NT2/D1 (cell line): ENCODE measurements at places on chromosomes 7 and 10.
A peak's percentile ranks its signal among the peaks of the same experiment; 100 is the strongest.

- no peak for DNase-seq
Observed at GRCh38 chr7:151756076-151756731, 120.7 kb downstream of the PRKAG2 start.

GRCh38 chr7:39071116-39071515 lies 93.4 kb downstream of the POU6F2 start:
- DNase-seq = no peak

DNA sequence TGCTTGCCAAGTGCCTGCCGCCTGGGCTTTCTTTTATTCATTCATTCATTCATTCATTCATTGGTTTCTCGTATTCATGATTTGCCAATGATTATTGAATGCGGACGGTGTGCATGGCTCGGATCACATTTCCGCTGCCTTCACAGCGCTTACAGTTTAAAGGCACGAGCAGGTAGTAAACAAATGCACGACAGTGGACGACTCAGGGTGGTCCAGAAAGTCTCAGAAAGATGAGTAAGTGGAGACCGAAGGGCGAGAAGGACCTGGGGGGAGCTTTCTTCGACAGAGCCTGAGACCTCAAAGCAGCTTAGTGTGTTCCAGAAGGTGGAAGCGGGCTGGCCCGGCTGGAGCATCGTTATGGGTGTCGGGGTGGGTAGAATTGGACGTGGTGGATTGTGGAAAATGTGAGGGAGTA lies 506 bp downstream of the MCM10 start:
- DNase-seq = no peak

- no peak for DNase-seq
Observed at GRCh38 chr7:40733578-40733977, 598.8 kb downstream of the SUGCT start.

DNA sequence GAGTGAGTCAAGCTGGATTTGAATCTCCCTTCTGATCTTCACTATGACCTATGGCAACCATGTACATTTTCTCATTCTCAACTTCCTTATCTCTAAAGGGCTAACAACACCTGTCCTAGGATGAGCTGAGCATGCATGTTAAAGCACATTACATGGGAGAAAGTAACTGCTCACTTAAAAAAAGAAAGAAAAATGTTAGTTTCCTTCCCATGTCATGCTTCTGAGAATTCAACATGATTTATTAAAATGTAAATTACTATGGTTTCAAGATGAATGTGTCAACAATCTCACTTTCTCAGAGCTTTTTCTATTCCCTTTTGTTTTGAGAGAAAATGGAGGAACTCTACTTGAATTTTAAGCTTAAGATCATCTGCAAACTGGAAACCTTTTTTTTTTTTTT lies 295.3 kb downstream of the SKIDA1 start:
- DNase-seq = no peak

DNA sequence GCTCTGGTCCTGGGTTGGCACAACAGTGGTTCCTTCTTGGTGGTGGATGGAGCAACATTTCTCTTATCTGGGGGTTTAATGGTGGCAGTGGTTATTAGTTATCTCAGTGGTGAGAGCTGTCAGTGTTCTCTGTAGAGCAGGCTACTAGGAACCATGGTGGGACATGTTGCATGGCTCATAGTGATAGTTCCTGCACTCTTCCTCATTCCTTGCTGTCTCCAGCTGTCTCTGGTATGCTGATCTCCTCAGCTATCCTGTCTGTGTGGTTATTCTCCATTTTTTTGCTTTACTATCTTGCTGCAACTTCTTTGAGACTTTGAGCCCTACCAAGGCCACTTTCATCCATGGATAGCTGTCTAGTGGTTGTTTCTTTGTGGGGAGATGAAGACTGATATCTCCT lies 44.0 kb downstream of the CCDC7 start:
- no peak for DNase-seq

GRCh38 chr10:90204131-90204955 lies 503.0 kb downstream of the KIF20B start:
- DNase-seq = no peak

GRCh38 chr7:96224685-96225084 lies 97.2 kb downstream of the SLC25A13 start:
- DNase-seq = peak; percentile 9

- DNase-seq = no peak
Observed at GRCh38 chr10:58143944-58144343, 123.8 kb downstream of the IPMK start.

- no peak for DNase-seq
Observed at GRCh38 chr10:80718024-80718423, 180.3 kb downstream of the SH2D4B start.

DNA sequence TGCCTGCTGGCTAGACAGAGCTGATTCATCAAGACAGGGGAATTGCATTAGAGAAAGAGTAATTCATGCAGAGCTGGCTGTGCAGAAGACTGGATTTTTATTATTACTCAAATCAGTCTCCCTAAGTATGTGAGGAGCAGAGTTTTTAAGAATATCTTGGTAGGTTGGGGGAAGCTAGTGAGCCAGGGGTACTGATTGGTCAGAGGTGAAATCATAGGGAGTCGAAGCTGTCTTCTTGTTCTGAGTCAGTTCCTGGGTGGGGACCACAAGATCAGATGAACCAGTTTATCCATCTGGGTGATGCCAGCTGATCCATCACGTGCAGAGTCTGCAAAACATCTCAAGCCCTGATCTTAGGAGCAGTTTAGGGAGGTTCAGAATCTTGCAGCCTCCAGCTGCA lies 39.8 kb downstream of the FOXI2 start:
- DNase-seq = no peak

- no peak for DNase-seq
Observed at GRCh38 chr7:157276731-157277562, 59.9 kb upstream of the DNAJB6 start.

- DNase-seq = no peak
Observed at GRCh38 chr10:72254813-72255568, 18.7 kb upstream of the DDIT4 start.

GRCh38 chr7:29888006-29888405 lies 81.7 kb downstream of the WIPF3 start:
- DNase-seq = no peak

DNA sequence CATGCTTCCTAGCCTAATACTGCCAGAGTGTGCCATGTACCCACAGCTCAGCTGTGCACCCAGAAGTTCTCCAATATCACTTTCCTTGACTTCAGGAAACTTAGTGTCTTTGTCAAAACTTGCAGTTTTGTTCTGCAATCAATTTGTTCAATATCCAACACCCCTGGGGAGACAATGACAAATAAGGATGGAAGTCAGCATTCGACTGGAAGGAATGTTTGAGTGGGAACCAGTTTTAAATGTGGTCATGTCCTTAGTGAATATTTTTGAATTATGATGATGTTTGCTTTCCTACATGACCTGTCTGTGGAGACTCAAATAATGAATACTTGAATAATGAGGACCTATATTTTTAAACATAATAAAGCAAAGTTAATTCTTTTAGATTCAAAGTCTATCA lies 112.0 kb downstream of the ANK3 start:
- DNase-seq = no peak

- DNase-seq = no peak
Observed at GRCh38 chr7:28432105-28432504, 19.8 kb downstream of the CREB5 start.

DNA sequence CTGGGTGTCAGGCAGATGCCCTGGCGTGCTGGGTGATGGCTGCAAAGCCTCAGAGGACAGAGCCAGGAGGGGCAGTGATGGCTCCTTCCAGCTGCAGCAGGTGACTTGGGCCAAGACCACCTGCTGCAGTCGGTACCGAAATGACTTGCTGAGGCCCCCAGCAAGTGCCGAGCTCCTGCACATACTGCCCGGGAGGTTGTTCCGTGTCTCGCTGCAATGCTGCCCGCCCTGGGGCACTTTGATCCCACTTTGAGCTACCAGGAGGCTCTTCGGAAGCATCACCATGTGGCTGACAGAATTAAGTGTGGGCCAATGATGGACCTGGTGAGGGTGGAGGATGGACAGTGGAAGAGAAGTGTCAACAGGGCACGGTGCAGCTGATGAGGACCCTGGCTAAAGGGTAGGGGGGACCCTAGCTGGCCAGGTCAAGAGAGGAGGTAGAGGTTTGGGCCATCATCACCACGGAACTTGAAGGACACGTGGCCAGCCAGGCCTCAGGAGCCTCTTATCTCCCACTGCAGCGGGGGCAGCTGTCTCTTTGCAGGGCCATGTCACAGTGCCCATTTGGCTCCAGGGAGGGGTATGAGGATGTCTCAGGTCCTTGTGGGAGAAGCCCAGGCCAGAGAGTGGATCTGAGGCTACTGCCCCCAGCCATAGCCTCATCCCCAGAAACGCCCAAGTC lies 51.1 kb upstream of the NANOS1 start:
- DNase-seq = no peak

- no peak for DNase-seq
Observed at GRCh38 chr10:60977161-60978122, 33.5 kb upstream of the RHOBTB1 start.

DNA sequence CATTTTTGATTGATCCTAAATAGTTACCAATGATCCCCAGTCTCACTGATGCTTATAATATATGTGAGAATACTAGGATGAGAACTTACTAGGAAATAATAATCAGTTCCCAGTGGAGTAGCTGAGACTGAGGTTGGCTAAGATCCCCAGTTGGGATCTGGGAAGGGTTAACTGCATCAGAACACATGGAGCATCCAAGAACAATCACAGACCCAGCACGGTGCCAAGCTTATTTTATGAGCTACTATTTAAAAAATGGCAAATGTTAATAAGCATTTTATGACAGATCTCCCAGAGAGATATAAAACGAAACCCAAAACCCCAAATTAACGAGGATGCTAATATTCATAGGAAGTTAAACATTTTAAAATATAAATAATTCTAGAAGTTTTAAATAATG lies 379.5 kb downstream of the THSD7A start:
- DNase-seq = no peak

- no peak for DNase-seq
Observed at GRCh38 chr7:98930464-98930863, 52.1 kb downstream of the TRRAP start.

DNA sequence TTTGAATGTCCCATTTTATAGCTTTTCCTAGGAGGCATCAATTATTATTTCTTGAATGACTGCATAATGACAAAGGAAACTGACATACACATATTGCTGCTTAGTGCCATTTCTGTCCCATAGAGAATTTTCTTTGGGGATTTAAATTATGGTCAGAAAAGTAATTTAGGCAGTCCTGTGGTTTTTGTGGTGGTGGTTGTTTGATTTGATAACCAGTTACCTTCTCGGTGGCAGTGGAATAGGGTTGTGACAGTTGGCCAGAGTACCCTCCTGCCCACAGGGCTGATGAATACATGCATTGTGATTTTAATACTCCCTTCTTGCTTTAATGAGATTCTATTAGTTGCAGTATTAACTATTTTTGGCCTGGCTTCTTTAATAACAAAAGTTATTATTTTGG lies 6.6 kb upstream of the SGCE start:
- no peak for DNase-seq

GRCh38 chr10:1256432-1256725 lies 200.2 kb downstream of the WDR37 start:
- DNase-seq = no peak

DNA sequence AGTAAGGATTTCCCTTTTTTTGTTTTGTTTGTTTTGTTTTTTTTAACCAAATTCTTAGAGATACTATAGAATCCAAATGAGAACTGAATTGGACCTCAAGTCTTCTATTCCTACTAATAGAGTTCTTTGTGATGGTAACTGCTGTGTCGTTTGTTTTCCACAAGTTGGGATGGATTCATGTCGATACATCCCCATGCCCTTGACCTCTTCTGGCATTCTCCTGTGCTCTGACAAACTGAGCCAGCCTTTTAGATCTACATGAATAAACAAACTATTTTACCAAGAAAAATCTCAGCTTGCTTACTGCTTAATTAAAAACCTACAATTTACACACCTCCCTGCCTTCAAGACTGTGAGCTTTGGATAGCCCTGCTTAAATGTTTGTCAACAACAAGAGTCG lies 3.9 kb downstream of the ZNF22 start:
- DNase-seq = no peak

GRCh38 chr10:113431398-113432160 lies 121.3 kb upstream of the HABP2 start:
- DNase-seq = no peak

GRCh38 chr10:17506390-17506789 lies 52.0 kb upstream of the ST8SIA6 start:
- DNase-seq = no peak

- no peak for DNase-seq
Observed at GRCh38 chr7:82362129-82362706, 81.4 kb downstream of the CACNA2D1 start.

DNA sequence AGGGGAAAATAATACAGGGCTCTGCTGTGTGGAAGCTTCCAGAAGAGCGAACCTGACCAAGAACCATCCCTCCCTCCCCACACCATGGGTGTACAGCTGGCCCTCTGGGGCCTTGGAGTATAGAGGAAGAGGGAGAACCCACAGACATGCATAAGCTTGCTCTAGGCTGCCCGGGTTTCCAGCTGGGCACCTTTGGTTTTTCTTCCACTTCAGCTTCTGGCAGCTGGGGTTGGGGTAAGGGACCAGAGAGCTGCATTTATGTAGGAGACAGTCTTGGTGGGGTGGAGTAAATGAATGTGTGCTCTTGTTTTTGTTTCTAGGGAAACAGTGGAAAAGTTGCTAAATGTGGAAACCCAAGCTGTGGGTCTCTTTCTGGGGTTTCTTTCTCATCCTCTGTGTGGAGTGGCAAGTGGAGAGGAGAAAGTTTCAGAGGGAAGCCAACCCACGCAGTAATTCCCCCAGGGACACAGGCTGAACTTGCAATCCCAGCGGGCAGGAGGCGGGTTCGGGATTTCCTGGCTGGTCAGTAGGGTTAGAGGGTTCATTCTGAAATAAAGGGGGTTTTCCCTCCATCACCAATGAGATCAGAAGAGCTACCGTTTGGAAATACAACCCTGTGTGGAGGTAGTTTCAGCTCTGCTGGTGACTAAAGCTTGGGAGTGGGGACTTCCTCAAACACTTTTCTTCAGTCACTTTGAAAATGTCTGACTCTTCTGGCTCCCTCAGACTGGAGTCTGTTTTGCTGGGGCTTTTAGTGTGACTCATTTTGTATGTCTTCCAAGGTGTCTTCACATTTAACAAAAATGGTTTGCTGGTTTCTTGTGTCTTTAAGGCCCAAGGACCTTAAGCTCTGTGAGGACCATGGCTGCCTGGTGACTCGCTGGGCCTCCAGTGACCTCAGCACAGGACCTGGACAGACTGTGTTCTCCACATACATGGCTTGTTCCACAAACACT lies 22.2 kb upstream of the SRGN start:
- DNase-seq = no peak

DNA sequence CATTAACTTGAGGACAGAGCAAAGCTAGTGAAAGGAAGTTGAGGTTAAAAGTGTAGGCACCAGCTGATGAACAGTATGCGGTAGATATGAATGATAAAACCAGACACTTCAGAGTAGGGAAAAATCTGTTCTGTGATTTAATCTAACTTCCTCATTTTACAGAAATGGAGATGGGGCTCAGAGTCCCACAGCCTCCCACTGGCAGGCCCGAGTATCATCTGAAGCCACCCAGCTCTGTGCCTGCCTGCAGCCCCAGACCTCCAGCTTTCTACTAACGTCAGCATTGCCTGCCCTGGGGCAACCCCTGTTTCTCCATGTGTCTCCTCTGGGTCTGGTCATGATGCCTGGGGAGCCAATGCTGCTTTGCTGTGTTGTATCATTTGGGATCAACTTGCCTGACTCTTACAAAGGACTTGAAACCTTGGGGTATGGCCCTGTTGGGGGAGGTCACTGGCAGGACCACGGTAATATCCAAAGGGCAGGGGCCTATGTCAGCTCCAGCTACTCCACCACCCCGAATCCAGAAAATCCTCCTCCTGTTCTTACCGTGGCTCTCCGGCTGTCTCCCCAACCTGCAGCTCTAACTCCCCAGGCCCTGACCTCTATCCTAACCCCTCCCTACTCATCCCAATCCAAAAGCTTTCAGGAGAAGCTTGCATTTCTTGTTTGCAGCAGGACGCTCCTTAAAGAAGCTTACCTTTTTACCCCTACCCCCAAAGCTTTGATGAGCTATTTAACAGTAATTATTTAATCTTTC lies 56.2 kb upstream of the NPY start:
- no peak for DNase-seq
